ENCODE measurements at places on chromosomes 4 and X.

DNA sequence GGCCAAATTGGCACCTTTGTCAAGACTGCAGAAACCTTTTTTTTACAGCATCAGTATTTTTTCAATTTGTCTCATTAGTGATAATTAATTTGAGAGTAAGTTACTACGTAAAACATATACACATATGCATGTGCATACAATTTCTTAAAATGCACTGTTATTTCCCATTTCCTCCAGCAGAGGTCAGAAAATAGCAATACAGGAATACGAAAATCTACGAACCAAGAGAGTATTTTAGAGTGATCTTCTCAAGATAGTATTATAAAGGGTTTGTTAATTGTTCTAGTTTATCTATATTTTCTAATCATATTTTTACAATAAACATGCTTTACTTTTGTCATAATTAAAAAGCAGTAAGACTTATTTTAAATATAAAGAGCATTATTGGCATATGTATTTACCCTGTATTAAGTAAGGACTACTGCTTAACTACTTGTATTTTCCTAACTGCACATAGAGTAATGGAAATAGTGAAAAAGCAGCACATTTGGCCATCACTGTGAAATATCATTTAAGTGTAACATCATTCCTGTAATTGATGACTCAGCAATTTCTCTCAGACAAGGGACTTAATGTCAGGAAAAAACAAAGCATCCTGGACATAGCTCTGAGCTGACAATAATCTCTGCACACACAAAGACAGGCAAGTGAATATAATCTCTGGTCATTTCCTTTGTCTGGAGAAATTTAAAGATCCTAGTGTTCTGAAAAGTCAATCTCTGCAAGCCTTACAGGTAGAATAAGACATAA is 45.6 kb downstream of the MAOB start:
- DNase-seq: no peak

DNA sequence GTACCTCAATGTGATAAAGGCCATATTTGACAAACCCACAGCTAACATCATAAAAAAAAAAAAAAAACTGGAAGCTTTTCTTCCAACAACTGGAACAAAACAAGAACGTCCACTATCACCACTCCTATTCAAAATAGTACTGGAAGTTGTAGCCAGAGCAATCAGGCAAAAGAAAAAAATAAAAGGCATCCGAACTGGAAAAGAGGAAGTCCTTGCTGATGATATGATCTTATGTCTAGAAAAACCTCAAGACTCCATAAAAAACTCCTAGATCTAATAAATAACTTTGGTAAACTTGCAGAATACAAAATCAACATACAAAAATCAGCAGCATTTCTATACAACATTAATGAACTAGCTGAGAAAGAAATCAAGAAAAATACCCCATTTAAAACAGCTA is 134.3 kb downstream of the TEX11 start:
- DNase-seq: no peak

- no peak for DNase-seq
These were observed 2.4 kb downstream of the SYP start for GRCh38 chrX:49197543-49198087.

DNA sequence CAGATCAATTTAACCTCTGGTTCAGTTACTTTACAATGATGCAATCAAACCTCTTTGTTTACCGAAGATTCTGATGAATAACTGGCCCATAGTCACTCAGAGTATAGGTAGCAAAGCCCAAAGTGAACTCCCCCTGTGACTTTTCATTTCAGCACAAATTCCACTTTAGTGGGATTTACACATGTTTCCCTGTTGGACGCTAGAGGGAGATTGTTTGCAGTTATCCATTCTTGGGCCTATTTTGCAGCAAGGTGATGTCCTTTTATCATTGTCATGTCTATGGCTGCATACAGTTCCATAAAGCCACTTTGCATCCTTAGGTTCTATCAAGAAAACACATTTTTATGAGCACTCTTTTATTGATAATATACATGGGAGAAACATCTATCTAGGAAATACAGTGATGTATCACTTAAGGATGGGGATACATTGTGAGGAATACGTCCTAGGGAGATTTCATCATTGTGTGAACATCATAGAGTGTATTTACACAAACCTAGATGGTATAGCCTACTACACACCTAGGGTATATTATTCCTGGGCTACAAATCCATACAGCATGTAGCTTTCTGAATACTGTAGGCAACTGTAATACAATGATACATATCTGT is 14.5 kb upstream of the DKK2 start:
- DNase-seq: no peak

- DNase-seq: no peak
These were observed 39.8 kb downstream of the AFF1 start for GRCh38 chr4:86974551-86974994.

DNA sequence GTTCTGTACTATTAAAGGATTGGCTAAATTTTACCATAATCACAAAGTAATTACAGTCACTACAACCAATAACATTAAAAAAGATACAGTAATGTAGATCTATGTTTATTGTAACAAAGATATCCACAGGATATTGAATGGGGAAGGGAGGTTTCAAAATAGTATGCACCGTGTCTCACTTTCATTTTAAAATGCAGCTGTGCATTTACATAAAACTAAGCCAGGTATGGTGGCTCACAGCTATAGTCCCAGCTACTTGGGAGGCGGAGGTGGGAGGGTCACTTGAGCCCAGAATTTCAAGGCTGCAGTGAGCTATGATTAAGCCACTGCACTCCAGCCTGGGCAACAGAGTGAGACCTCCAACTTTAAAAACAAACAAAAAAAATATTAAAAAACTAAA is 8.5 kb downstream of the SRP72 start:
- DNase-seq: no peak

DNA sequence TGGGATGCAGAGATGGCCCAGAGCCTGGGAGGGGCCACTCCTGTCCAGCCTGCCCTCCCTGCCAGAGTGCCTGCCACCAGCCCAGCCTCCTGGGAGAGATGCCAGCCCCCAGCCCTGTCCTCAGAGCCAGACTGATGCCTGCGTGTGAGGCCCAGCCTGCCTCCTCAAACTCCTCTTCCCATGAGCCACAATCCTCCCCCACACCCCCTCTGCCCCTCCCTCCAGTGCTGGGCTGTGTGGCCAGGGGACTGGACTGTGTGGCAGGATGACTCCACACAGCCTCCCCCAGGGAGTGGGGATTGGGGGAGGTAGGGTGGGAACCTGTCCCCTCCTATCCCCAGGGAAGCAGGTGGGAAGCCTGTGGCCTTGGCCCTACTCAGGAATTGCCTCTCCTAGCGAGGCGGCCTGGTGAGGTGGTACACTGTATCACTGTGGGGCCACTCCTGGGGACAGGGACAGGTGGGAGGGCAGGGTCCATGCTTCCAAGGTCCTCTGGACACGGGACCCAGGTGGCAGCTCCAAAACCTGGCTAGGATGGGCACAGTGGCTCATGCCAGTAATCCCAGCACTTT is 4.3 kb upstream of the SH3BP2 start:
- no peak for DNase-seq

DNA sequence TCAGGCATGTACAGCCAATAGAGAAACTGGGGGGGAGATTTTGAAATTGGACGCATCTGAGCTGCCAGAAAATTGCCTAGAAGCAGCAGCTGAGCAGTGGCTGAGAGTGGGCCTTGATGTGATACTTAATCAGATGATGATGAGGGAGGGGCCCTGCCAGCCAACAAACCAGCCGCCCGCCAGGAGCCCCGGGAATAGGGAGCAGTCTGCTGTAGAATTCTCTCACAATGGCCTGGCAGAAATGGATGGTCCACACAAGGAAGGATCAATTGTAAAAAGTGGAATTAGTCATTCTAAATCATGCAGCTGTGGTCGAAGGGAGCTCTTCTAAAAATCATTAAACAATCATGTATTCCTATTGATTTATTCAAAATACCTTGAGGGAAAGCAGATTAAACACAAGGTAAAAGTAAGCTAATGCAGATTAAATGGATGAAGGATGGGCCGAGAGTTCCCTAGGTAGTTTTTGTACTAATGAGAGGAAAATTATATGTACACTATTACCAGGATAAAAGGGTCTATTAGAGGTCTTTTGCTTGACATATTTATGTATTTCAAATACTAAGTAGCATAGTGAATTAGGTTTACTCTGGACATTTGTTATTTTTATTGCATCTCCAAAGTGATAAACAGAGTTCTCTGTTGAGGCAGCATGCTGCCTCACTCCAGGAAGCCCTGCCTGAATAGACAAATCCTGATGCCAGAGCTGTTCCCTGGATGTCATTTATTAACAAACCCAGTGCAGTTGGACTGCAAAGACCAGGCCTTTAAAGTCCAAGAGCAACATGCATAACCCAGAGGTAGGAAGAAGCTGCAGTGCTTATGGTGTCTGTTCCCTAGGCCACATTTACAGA is 91.3 kb downstream of the NKX6-1 start:
- DNase-seq: no peak

- DNase-seq: peak; percentile 27
These were observed at the start of gene GPRASP2 for GRCh38 chrX:102712216-102712966. Gene GPRASP2, plus strand, starts transcription at chrX:102712448. Its CDS starts 2,422 bp downstream, at chrX:102714870.

GRCh38 chr4:9703391-9703790 is 78.0 kb upstream of the DRD5 start:
- DNase-seq: peak; percentile 50

GRCh38 chr4:95256108-95256835 is 292.5 kb downstream of the UNC5C start:
- no peak for DNase-seq
